ENCODE measurements at places on chromosomes 3 and 15.

DNA sequence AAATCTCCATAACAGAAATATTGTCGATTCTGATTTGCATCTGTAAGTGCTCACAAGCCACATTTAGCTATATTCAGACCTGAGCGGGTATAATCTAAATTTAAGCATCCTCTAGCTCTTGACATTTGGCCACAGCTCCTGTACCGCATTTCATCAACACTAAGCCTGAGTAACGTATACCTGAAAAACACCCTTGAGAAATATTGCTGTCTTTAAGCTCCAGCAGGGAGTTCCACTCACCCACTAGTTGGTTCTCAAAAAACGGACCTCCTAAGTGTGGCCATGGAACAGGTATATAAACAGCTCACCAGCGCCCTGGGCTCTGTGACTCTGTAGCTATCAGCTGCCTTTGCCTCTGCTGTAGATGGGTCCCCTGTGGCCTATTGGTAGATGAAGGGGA, 80.7 kb downstream of the ABI3BP start:
- DNase-seq, result no peak

DNA sequence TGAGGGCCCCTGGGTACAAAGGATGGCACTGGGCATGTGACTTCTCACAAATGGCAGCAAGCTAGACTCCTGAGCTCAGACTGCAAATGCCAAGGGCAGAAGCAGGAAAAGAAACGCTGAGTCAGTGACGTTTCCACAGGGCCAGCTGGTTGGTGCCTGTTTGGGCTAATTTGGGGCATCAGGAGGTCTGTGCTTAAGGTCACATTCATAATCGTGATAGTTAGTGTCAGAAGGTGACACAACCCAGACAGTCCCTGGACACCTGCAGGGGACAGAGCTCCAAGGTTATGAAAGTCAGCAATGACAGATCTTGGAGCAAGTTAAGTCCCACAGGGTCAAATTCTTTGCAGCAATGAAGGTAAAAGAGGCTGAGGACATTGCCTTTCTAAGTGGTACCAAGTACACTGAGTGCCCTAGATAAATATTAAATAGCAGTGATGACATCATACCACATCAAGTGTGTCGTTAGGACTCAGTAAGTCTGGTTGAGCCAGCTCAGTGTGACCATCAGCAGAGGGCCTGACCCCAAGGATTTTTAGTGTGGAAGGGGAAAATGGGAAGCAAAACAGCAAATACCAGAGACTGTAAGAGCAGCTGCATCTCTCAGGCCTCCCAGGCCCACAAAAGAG, 556.9 kb upstream of the CFAP20DC start:
- DNase-seq, result no peak

- DNase-seq, result no peak
Measured at GRCh38 chr3:126659915-126660886, 5.3 kb upstream of the TXNRD3 start.

- no peak for DNase-seq
Measured at GRCh38 chr3:7238565-7239295, 377.8 kb downstream of the GRM7 start.

DNA sequence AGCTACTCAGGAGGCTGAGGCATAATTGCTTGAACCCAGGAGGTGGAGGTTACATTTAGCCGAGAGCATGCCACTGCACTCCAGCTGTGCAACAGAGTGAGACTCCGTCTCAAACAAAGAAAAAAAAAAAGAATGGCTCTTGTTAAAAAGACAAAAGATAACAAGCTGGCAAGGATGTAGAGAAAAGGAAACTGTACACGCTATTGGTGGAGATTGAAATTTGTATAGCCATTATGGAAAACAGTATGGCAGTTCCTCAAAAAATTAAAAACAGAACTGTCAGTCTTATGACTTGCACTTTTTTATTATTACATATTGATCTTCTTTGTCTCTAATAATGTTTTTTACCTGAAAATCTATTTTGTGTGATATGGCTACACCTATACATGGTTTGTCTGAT, 41.9 kb downstream of the MEX3B start:
- no peak for DNase-seq

Data from stimulated activated CD8-positive, alpha-beta memory T cell treated with anti-CD3 and anti-CD28 coated beads, Interleukin-7, amount 100 ng/mL, for 1 hour (primary cell).